T-helper 2 cell treated with Interferon-gamma antibody and Interleukin-4, amounts not matched to agents 5 μg/mL and 100 μg/mL, for 36 hours (primary cell): ENCODE measurements at places on chromosomes 11 and 22.

DNA sequence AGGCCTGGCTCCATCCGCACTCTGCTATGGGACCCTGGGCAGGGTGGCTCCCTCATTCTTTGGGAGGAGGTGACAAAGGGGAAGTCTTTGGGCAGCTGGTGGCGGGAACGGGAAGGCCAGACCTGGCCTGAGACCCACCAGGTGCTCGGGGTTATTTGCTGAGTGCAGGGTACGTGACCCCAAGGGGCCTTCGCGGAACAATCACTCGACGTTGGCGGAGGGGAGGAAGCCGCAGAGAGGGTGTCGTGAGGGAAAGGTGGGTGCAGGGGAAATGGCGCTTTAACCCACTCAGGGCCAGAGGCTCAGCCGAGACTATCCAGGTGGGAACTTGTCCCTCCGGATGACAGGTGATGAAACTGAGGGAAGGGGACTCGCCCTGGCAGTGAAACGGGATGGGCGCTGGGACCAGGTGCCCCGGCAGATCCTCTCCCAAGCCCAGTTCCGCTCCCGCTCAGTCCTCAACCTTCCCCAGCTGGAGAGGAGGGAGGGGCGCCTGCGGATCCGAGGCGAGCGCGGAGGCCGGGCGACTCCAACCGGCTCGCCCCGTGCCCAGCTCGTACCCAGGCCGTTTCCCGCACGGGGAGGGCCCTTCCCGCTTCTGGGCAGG lies 911 bp downstream of the A4GALT start:
- no peak for DNase-seq

DNA sequence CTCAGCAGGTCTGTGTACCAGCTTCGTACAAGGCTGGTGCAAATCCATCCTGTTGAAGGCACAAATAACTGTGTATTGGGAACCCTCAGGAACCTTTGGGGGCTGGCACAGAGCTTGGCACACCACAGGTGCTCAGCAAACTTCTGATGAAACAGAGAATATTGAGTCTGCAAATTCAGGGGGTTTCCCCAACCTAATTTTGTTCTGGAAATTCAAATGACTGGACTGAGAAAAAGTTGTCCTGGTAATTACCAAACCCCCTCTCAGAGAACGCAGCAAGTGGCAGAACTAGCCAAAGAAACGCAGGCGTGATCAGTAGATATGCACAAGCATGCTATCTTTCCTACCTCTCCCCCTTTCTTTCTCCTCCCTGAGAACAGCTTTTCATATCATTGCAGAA lies 47.6 kb downstream of the LIF start:
- DNase-seq: no peak

GRCh38 chr11:23644443-23644842 lies 784.2 kb upstream of the CCDC179 start:
- DNase-seq: no peak

DNA sequence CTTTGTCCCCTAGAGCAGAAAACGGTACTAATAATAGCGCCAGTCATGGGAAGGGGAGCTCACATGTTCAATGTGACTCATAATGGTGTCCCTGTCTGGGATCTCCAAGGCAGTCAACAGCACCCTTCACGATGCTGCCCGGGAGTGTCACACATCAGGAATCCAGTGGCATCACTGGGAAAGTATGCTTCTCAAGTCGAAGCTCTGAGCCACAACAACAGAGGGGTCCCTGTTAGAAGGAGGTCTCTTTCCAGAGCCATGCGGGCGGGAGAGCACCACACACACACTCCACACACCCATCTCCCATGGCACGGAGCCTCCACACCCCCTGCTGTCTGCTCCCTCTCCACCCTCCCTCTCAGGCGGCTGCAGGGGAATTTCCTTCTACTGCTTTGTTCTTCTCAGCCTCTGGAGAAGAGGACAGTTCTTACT lies 119.7 kb downstream of the ETS1 start:
- no peak for DNase-seq

- DNase-seq: no peak
Measured at GRCh38 chr11:60357771-60358170, 20.6 kb upstream of the MS4A7 start.

DNA sequence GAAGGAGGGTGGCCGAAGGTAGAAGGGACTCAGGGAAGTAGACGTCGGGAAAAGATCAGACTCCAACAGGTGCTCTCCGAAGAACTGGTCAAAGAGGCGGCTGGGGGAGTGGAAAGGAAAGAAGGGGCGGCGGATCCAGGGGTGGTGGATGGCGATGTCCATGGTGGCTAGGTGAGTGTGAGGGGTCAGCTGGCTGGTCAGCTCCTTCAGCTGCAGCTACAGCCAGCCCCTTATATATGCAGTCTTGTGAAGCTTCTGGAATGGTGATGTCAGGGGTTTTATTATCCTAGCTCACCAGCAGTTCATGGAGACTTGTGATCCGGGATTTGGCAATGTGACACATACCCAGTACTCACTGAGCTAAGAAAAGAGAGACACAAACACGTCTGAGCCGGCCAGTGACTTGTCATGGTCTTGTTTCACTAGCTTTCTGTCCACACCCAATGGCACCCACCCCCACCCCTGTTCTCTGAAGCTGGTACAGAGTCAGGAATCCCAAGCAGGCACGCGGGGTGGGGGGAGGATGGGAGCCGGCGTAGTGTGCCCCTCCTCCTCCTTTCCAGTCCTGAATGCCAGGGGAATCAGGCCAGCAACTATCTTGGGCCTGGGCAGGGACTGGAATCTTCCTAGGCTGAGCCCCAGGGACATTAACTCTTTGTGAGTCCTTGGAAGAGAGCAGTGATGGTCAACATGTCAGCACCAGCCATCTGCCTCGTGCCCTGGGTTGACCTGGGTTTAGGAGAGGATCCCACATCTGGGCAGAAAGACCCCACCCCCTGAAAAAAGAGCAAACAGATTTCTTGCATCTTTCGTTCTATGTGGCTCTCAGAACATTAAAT lies at the start of gene CRYAB:
Gene CRYAB (minus strand): TSS at position 208 of the 839 bp plus-strand sequence. CDS start 46 bp downstream, at position 162.
- no peak for DNase-seq

DNA sequence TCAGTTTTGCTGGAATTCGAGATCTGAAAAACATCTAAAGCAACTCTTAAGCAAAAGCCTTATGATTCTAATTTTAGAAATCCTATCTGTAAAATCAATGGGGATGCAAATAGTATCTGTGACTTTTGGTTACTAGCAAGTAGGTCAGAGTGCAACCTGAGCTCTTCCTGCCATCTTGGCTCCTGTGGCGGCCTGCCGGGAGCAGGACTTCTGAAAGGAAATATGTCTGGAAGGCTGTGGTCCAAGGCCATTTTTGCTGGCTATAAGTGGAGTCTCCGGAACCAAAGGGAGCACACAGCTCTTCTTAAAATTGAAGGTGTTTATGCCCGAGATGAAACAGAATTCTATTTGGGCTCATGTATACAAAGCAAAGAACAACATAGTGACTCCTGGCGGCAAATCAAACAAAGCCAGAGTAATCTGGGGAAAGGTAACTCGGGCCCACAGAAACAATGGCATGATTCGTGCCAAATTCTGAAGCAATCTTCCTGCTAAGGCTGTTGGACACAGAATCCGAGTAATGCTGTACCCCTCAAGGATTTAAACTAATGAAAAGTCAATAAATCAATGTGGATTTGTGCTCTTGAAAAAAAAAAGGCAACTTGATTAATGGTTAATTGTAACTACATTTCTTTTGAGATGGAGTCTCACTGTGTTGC lies 1.7 kb downstream of the SAMM50 start:
- no peak for DNase-seq

GRCh38 chr11:101867951-101868350 lies 46.9 kb upstream of the CEP126 start:
- DNase-seq: no peak

- DNase-seq: no peak
Measured at GRCh38 chr11:121293288-121293594, 670 bp downstream of the SC5D start.

- DNase-seq: no peak
Measured at GRCh38 chr11:118170882-118171268, 5.6 kb downstream of the SCN2B start.

- no peak for DNase-seq
Measured at GRCh38 chr11:95028357-95028756, 3.3 kb downstream of the KDM4E start.

GRCh38 chr11:116331381-116331780 lies 441.4 kb downstream of the BUD13 start:
- no peak for DNase-seq

DNA sequence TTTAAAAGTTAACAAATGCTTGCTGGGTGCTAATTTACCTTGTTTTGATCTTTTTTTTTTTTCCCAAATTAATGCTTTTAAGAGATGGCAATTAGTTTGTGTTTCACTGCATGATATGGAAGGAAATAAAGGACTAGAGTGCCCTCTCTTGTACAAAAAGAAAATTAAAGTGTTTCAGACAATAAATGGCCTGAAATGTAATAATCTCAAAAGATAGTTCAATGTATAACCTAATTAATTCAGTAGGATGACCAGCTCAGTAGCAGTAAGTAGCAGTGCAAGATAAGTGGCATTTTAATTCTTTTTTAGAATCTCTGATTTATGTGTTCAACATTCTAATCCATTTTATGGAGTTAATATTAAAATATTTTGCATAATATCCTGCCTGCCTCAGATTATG lies 39.9 kb upstream of the MYO18B start:
- no peak for DNase-seq

DNA sequence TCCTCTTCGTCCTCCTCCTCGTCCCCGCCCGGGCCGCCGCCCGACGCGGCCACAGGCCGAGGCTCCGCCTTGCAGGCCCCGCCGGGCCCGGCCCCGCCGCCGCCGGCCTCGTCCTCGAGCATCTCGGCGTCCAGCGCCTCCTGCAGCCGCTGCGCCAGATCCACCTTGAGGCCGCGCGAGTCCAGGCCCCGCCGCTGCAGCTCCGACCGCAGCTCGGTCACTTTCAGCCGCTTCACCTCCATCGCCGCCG lies 417 bp downstream of the HNRNPUL2 start:
- DNase-seq: no peak

GRCh38 chr22:39974065-39974464 lies 13.9 kb downstream of the TMA7B start:
- no peak for DNase-seq

DNA sequence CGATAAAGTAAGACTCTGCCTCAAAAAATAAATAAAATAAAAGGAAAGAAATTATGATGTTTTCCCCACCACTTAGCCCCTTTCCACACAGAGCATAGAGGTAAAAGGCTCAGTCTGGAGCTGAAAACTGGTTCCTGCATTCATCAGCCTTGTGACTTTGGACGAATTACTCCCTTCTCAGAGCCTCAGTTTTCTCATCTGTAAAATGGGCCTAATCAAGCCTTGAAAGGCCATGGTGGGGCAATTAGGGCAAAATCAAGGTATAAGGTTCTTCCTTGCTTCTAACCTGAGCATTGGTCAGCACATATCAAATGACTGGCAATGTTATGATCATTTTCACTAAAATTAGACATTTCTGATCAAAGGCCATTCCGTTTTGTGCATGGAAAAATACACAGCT lies 417.7 kb downstream of the MN1 start:
- DNase-seq: no peak

GRCh38 chr11:115745610-115746512 lies 241.6 kb upstream of the CADM1 start:
- DNase-seq: no peak

DNA sequence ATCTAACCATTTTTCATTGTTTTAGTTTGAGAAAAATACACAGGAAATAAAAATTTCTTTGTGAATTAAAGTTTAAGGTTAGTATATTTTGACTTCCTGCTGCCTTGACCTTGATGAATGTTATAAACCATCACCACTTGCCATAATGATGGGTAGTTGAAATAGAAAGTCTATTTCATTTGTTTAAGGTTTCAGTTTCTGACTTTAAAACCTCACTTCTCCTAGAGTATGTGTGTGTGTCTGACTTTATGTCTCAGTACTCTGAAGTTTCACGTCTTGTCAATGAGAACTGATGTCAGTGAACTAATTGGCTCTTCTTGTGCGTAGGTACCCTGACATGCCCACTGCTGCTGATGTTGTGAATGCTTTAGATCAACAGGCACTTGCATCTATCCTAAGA lies 188.2 kb downstream of the METTL15 start:
- DNase-seq: no peak

DNA sequence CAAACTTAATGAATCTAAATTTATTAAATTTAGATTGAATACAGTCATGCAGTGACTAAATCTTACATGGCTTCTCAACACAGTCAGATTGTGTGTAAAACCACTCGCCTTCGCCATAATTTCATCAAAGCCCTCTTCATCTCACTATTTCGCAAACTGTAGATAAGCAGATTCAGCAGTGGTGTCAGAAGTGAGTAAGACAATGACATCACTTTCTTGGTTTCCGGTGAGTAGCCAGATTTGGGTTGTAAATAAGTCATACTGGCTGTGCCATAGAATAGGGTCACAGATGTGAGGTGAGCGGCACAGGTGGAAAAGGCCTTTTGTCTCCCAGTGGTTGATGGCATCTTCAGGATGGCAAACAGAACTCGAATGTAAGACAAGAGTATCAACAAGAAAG lies 3.4 kb downstream of the OR10A6 start:
- no peak for DNase-seq

DNA sequence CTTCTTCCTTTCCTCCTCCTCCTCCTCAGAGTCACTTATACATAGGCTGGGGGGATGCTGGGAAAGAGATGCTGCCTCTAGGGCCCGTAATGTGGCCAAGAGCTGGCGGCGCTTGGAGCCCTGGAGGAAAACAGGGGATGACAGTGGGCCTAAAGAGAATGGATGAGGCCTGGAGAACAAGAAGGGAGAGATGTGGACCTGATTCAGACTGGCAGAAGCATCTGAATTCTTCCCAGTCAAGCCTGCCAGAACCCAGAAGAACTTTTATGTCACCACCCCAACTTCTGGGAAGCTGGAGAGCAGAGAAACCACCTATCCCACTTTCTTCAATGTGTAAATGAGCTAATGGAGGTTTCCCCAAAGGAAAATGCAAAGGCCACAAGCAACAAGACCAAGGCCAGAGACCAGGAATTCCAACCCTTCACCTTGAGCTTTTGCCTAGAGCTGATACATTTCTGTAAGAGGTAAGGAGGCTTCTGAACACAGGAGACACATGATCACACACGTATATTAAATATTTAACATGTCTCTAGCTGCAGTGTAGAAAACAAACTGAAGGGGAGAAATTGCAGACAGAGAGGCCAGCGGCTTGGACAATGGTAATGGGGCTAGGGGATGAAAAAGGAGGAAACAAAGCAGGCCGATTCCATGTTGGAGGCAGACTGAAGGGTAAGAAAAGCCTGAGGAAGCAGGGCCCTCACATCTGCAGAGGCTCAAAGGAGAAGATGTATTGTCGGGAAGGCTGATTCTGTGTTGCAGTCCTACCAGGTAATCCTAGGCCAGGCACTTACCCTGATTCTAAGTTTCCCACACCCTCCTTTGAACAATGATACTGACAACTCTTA lies 1.1 kb downstream of the RRP8 start:
- peak; percentile 1 for DNase-seq

GRCh38 chr11:1297011-1297575 lies 12.3 kb downstream of the TOLLIP start:
- DNase-seq: no peak

- no peak for DNase-seq
Measured at GRCh38 chr22:31302537-31302936, 10.2 kb upstream of the PIK3IP1 start.
